Pancreas (tissue), 10 donors: ENCODE measurements at places on chromosomes 7 and 10. TPM values are rescaled to one million over a fixed set of nuclear protein-coding genes. Genes with fewer than 3 reads are reported as not detected.

The ZNF485 gene
- total RNA-seq: 3.5 TPM

The ACBD7 gene
- not detected for total RNA-seq

The PRPS1L1 gene
- not detected for total RNA-seq

The MBL2 gene
- total RNA-seq: not detected

The AFAP1L2 gene
- 5.5 TPM for total RNA-seq

The LRIT1 gene
- not detected for total RNA-seq

The TBXAS1 gene
- 8.0 TPM for total RNA-seq

The H2BK1 gene
- total RNA-seq: not detected

The MMP21 gene
- 0.12 TPM for total RNA-seq
